ENCODE measurements at places on chromosomes 12 and 14.

DNA sequence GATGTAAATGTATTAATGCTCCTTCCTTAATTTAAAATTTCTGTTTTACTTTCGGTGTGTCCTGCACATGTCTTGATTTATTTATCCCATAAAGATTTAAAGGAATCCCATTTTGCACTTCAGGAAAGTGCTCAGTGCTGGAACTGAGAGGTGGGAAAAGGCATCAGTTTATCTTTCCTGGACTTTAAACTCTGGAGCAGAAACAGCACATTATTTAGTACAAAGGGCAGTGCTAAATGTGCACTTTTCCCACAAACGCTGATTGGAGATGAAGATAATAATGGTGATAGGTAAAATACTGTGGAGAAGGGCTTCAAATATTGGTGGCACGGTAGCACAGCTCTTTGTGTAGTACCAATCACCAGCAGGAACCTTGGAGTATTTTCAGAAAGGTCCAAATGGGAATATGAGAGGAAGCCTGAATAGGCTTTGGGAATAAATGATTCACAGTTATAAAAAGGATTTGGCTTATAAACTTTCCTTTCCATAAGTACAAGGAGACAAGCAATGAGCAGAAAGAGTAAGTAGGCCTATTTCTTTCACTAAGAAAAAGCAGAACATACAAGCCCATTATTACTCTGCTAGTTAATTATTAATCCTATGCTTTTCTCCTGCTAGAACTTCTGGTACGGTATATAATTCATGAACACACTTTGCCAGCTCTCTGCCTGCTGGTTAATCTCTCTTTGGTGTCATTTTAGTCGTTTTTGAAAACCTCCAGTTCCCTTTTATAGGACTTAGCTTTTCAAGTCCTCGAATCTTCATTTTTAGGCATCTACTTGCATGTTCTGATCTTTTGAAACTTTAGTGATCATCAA lies 58.3 kb downstream of the SLC15A5 start:
- no peak for DNase-seq

GRCh38 chr14:34060651-34060999 lies 109.8 kb upstream of the EGLN3 start:
- no peak for DNase-seq

DNA sequence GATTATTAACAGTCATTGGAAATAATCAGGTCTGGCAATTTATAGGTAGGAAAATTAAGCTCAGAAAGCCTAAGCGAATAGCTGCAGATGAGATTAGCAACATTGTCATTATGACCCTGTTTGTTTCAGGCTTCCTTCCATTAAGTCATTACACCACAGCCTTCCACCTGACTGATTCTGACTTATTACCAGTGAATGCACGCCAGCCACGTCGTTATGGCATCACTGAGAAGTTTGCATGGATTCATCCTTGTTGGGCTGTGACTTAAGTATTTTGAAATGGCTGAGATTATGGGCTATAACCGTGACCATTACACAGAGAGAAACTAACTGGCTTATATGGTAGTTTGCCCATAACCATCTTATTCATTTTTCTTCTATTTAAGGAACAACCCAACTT lies 18.6 kb downstream of the RASSF8 start:
- no peak for DNase-seq

GRCh38 chr12:31265722-31266121 lies 60.2 kb downstream of the SINHCAF start:
- DNase-seq = no peak

DNA sequence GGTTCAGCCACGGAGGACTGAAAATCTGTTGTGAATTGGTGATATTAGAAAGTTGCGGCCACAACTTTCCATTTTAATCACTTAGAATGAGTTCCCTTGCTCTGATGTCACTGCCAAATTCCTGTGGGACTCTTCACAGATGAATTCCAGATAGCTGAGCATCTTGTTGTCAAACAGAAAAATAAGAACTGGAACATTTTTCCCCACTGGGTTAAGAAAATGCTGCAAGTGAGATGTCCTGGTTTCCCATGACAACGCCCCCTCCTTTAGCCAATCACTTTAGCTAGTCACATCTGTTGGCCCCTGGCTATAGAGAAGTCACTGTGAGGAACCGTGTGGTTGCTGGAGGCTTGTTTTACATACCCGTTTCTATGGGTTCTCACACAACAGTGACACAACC lies 135.9 kb downstream of the KTN1 start:
- peak; percentile 69 for DNase-seq

- peak; percentile 74 for DNase-seq
Measured at GRCh38 chr14:75088566-75089373, 19.3 kb downstream of the ZC2HC1C start.

DNA sequence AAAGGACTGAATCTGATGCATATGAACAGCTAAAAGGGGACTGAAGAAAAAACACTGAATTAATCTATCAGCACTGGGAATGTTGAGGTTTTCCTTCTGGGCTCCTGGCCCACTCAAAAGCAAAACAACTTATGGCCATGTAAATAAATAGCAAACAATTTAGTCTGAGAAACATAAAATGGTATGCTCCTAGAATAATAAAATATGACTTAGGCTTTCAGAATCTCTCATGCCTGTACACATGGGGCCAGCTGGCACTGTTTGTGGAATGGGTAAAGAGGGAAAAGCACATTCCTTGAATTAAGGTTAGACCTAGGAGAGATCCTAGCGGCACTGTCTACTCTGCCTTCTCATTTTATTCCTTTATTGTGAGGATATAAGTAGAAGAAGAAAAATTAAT lies 6.2 kb downstream of the KLHDC2 start:
- DNase-seq = no peak

DNA sequence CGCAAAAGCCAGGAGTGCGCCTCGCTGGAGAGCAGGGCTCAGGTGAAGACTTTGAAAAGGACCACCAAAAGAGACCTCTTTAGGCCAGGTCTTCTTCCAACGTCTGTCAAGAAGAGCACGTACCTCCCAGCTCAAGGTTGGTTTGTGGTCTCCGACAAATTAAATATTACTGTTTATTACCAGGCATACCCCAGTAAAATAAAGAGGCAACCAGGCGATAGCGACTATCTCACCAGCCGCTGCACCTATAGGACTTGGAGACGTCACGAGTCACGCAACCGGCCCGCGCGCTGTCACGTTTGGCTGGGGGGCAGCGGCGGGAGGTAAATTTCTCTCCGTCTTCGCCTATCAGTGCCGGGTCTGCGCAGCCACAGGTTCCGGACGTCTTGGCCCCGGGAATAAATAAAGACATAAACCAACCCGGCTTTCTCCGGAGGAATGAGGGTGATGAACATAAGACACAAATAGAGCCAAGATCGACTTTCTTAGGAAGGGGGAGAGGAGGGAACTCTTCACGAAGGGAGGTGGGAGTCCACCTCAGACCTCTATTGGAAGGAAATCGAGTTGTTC lies 2.0 kb upstream of the TBX5 start:
- DNase-seq = peak; percentile 66

DNA sequence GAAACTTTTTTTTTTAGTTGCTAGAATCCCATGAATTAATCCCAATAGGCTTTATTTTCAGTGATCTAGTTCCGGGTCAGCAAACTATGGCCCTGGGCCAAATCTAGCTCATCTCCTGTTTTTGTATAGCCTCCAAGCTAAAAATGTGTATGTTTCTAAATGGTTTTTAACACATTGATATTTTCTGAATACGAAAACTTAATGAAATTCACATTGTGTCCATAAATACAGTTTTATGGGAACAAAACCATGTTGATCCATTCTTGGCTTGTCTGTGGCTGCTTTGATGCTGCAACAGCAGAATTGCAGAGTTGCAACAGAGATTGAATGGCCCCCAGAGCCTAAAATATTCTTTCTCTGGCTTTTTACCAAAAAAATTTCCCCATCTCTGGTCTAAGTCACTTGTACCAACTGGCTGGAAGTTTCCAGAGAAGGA lies 47.5 kb downstream of the ZNF664 start:
- DNase-seq = peak; percentile 39

DNA sequence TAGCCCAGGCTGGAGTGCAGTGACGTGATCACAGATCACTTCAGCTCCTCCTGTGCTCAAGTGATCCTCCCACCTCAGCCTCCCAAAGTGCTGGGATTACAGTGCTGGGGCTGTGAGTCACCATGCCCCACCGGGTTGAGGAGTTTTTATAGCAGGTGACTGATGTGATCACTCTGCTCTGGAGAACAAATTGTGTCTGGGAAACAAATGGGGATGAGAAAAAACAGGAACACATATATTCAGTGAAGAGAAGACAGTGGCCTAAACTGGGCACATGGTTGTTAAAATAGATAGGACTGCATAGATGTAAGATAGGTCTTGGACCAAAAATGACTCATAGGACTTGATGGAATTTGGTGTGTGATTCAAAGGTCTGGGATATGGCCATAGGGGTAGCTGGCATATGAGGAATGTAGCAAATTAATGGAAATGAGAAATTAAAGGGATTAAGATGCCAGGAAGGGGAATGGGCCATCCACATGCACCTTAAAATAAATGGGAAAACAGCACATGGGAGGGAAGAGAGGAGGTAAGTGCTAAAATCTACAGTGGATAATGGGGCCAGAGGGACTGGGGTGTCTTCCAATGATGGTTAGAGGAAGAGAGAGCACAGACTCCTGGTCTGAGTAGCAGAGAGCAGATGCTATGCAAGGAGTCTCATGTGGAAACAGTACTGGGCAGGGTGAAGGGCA lies 11.2 kb downstream of the BCAT1 start:
- peak; percentile 27 for DNase-seq

DNA sequence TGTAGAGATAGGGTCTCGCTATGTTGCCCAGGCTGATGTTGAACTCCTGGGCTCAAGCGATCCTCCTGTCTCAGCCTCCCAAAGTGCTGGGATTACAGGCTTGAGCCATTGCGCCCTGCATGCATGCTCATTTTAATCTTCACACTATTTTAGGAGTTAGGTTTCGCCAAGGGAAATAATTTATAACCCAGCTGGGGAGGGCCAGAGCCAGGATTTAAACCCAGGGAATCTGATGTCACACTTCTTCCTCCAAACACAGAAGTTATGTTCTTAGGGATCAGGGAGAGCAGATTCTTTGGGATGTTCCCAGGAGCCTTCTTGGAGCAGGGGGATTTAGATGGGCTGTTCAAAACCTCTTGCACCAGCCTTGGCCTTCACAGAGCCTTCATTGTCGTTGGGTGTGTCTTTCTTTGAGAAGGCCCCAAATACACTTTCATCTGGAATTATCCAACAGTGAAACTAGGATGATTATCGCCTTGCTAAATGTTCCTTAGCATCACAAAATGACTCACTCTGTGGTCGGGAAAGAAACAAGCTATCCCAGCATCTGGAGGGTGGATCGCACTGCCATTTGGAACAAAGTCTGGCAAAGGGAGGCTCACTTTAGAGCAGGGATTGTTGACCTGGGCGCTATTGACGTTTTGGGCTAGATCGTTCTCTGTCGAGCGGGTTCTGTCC lies 8.2 kb upstream of the PPP1CC start:
- DNase-seq = peak; percentile 66

DNA sequence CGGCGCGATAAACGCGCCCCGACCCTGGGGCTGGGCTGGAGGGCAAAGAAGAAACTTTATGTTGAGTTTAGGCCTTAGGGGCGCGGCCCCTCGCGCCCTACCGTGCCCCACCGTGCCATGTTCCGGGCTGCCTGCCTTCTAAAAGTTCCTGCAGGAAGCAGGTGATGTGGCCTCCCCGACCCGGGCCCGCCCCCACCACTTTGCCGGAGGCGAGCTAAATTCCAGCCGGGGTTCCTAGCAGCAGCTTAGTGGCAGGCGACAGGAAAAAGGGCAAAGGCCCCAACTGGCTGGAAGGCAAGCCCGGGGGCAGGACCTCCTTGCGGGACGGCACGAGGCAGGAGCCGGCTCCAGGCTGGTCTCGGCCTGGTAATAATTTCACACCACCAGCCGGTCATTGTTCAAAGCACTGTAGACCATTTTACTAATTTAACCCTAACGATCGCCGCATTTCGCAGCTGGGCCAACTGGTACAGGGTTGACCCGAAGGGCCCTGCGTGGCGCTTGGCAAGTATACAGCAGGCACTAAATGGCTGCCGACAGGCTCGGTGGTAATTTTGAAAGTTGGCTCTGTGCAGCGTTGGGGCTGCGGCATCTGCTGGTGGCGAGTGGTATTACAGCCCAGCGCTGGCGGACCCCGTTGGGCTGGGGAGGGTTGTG lies 895 bp upstream of the CCDC88C start:
- DNase-seq = peak; percentile 76

GRCh38 chr12:114604606-114605005 lies 79.4 kb downstream of the TBX3 start:
- no peak for DNase-seq

DNA sequence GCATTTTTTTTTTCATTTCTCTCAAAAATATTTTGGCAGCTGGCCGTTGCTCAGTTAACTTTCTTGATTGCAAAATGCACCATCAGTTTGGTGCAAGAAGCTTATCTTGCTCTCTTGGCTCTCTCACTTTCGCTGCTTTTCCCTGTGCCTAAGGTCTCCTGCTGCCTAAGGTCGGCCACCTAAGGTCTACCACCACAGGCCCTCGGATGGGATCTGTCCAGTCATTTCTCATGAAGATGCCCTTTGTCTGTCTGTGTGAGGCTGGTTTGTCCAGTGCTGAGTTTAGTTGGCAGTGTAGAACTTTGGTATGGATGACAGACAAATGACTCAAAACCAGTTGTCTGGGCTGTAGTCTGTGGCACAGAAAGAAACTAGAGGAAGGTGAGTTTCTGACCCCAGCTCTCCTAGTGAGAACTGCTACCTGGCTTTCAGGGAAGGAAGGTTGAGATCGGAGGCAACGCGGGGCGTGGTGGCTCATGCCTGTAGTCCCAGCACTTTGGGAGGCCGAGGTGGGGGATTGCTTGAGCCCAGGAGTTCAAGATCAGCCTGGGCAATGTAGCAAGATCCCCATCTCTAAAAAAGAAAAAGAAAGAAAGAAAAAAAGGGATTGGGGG lies 2.6 kb downstream of the MLXIP start:
- DNase-seq = peak; percentile 36

DNA sequence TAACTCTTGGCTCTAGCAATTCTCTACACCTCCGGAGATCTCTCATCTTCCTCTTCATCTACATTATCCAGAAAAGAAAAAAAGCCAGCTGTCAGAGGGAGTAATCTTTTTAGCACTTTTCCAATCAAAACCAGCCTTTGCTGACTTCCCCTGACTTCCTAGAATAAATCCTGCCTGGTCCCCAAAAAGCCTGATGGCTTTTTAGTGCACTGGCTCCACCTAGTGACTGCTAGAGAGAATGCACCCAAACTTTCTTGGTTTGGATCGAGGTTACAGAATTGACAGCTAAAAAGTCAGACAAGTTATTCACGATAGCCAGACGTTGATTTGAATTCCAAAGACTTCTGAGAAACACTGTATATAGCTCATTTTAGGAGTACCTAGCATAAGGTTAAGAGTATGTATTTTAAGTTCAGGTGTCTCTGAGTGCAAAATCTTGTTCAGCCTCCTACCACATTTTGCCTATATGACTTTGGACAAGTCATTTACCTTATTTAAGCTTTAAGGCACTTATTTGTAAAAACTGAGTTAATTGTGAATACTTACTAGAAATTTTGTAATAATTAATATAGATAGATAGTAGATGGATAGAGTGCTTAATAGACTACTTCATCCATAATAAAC lies 185.7 kb upstream of the GRIN2B start:
- peak; percentile 78 for DNase-seq

DNA sequence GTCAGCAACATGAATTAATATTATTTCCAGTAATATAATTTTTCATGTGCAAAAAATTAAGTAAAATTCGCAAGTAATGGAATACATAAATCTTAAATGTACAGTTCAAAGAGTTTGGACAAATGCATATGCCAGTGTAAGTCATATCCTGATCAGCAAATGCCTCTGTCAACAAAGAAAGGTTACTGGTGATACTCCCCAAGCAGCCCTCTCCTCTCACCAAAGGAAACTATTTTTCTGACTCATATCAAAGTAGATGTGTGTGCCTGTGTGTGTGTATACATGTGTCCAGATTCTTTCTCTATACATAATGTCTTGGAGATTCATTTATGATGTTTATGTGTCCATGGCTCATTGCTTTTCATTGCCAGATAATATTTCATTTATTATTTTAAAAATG lies 1035.0 kb downstream of the SLC16A7 start:
- no peak for DNase-seq

Measured in GM03348 (cell line).